ENCODE measurements at places on chromosomes 7 and 10. TPM values are rescaled to one million over a fixed set of nuclear protein-coding genes. Genes with fewer than 3 reads are reported as not detected.

DNA sequence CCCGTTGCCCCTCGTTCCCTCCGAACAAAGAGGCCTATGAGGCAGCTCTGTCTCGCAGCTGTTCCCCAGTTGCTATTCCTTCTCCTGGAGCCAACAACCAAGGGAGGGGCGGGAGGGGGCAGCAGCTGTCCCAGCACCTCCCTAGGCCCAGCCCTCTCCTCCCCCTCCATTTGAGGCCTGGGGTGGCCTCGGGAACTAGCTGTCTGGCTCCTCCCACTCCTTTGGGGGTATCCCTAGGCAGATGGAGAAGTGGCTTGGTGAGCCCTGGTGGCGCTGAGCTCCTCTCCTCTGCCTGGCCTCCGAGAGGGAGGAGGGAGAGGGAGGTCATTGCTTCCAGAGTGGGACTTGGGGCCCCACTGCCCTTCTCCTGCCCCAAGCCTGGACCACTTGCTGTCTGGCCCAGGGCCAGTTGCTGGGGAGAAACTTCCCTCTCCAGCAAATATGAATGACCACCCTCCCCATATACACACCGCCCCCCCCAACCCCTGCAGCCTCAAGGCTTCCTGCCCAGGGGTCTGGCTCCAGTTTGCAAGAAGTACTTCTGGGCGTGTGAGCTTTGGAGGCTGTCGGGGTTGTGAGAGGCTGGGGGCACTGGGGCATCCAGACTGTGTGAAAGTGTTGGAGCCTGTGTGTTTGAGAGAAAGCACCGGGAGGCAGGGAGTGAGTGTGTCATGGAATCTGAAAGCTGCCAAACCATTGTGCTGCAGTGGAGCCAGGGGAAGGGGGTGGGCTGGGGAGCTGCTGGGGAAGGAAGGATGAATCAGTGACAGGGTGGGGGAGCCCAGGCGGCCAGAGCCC lies 3.1 kb downstream of the FLNC start:
- DNase-seq = peak; percentile 95

DNA sequence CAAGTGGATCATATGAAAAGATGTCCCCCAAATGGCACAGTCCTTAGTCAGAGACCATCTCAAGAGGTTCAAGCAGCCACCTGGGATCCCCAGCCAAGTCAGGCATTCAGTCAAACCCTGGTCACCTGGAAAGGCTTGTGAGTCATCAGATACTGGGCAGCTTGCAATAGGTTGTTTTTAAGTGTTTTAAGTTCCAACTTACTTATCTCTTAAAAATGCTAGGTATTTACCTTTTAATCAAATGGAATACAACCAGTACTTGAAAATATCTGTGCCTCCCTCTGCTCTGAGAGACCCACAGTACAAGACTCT lies 262.2 kb downstream of the WDR11 start:
- DNase-seq = no peak

DNA sequence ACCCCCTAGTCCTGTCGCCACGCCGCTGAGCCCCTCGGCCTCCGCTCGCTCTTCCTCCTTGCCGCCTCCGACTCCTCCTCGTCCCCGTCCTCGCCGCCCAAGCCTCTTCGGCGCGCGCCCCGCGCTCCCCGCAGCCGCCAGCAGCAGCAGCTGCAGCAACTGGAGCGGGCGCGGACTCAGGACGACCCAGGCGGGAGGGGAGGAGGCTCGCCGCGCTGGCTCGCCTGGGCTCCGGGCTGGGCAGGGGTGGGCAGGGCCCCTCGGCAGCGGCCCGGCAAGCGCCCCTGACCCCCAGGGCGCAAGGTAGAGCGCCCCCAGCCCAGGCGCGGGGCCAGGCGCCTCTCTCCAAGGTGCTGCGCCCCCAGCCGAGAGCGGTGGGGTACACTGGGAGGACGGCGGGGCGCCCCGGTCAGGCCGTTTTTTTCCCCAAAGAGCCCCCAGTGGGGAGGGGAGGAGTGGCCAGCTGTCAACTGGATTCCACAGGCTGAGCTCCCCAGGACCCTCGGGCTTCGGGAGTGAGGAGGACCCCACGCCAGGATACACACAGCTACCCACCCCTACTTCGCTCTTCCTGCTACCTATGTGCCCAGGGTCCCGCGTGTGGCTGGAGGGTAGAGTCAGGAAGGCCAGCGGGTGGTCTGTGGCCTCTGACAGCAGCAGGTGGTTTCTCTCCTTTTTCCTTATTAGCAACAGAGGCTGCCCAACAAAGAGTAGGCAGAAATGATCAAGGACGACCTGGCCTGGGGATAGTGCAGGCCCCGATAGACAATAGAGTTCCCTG lies 903 bp upstream of the KCNMA1 start:
- DNase-seq = peak; percentile 78

DNA sequence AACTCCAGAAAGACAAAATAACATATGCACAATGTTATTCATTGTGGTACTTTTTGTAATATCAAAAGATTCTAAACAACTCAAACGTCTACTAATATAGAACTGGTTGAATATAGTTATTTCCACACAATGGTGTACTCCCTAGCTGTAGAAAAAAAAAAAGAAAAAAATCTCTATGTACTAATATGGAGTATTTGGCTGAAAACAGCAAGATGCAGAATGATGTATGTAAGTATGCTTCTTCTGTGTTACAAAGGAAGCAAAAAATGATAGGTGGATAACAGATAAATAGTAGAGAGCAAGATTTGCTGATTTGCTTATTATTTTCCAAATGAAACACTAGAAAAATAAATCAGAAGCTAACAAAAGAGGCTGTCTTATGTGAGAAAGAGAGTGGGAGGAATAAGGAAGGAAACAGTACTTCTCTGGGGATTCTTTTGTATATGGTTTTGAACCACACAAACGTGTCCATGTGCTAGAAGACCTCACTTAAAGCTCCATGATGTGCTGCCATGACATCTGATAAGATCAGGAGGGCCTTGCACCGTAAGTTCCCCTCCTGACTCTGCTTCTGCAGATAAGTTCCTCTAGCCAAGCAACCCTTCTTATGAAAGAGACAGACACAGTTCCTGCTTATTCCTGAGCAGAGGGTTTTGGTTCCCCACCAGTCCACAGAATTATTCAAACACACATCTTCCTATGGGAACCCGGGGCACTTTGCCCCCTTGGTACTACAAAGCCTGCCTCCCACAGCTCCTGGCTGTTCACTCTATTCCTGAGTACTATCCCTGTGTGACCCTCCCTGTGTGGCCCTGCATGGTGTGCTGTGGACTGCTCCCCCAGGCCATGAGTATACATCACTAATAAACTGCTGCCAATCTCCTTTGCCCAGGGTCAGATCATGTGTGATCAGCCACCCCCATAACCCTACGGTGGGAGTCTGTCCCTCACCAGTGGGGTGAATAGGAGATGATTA lies 159.1 kb downstream of the CCDC71L start:
- DNase-seq = no peak

GRCh38 chr7:135672560-135673359 lies 10.4 kb downstream of the STMP1 start:
- peak; percentile 87 for DNase-seq

- no peak for DNase-seq
These were observed 5.1 kb downstream of the SGMS1 start for GRCh38 chr10:50618624-50619023.

GRCh38 chr10:50415292-50415691 lies 164.0 kb upstream of the ASAH2 start:
- DNase-seq = no peak

DNA sequence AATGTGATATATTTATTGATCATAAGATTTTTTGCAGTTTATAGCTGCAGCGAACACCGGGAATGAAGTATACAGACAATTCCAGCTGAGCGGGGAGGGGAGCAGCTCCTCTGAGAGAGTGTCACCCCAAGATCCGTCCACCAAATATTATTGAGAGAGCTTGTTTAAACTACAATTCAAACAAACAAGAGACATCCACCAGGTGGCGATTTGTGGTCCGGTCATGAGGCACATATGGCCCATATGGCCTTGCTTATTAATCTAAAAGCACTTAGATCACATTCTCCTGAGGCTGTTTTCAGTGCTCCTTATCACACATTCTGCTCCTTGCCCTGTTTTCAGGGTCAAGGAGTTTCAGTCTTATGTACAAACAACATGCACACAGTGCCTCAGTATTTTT lies 83.1 kb downstream of the THSD7A start:
- DNase-seq = no peak

DNA sequence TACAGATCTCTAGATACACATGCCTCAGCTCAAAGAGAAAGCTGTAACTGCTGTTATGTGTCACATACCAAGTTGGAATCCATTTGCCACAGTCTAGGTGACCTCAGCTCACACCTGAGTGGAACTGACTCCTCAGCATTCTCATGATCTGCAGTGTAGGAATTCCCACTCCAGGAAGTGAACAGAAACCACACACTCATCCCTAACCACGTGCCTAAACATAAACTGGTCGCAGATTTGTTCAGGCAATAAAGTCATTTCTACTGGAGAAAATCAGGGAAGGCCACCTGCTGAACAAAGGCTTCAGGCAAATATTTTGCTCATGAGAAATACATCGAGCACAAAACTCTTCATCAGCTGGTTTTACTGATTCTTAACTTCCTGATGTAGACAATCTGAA lies 23.0 kb upstream of the ZMYND11 start:
- no peak for DNase-seq

DNA sequence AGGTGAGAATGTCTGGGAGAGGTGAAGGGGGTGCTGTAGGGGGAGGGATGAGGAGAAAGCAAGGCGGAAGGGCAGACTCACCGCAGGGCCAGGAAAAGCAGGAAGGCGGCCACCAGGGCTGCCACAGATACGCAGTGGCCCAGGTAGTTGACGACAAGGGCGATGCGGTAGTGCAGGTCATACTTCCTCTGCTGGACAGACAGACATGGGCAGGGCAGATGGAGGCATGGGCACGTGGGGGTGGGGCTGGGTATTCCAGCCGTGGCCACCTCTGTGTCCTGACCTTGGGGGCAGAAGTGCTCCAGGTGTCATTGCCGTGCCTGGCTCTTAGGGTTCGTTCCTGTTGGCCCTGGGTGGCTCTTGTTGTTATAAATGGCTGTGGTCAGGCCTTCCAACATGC lies 16.8 kb downstream of the CRHR2 start:
- DNase-seq = no peak

- no peak for DNase-seq
These were observed 112.1 kb downstream of the WDFY4 start for GRCh38 chr10:48796713-48797245.

- DNase-seq = peak; percentile 57
These were observed 1.2 kb downstream of the CCDC6 start for GRCh38 chr10:59905066-59905730.

GPR26 gene
- not detected for total RNA-seq

NYAP1 gene
- not detected for total RNA-seq

ITPRID1 gene
- not detected for total RNA-seq

PTPN20 gene
- total RNA-seq = 0.22 TPM

HPS1 gene
- 54.5 TPM for total RNA-seq

ACBD7 gene
- 0.13 TPM for total RNA-seq

All from GM23248 (cell line).